ENCODE measurements at places on chromosomes 2 and 18.
A peak's percentile ranks its signal among the peaks of the same experiment; 100 is the strongest.

GRCh38 chr2:127068351-127068741, 38.6 kb downstream of the BIN1 start:
- no peak for DNase-seq

DNA sequence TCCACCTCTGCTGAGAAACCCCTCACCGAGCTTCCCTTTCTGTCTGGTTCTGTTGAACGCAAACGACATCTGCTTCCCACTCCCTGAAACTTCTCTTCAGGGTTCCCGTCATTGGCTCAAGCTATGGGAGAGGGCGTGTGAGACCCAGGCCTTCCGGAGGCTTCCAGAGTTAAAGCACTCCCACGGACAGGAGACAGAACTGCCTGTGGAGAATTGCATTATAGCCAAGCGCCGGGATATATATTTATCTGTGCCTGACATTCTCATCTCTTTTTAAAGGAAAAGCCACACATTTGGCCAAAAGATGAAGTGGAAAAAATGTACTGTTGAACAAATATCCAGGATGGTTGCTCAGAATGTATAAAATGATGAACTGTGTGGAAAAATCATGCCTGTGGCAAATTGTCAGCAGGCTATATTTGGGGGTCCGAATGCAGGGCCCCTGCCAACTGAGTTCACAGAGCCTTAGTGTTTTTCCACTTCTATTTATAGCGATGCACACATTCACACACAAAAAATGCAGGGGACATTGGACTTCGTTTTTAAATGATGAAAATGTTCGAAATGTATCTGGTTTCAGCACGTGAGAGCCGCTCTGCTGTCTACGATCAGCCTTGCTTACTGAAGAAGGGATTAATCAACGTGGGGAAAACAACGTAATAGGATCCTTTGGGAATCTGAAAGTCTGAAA, 59.5 kb downstream of the E2F6 start:
- DNase-seq, result peak; percentile 21

DNA sequence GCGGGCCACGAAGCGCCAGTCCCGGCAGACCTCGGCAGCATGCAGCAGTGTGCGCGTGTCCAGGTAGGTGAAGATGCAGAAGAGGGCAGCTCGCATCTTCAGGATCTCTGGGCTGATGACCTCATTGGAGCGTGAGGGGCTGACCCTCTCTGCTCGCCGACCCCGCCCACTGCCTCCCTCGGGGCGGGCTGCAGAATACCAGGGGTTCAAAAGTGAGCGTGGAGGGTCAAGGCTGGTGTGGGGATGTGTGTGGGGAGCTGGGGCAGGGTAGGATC, 20.0 kb downstream of the FBXO41 start:
- DNase-seq, result no peak

DNA sequence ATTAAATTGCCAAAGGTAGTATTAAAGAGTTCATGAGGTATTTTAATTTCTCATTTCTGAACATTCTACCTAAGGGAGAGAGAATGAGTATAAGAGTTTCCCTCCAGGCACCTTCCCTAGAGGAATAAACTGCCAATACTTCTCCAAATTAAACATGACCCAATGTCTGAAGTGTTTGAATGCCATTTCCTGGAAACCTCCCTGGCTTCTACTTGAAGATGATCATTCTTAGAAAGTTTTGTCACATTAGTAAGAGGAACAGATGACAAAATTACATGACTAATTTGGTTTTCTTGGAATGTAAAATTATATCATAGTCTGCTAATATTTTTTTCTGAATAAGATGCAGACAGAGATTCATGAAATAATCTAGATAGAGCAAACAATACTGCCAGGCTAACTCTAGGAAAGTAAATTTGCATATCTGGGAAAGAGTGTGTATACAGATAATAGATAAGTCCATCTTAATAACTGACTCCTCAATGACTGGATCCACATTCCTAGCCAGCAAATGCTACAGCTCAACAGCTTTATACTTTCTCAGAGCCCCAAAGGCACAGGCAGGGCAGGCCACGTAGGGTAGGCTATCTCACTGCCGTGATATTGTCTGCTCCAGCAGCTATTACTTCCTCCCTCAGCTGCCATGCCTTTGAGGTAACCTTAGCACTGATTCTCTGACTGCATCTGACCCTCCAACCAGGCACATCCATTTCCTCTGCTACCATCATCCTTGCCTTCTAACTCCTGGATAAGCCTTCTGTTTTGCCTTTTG, 630.8 kb upstream of the PIK3C3 start:
- DNase-seq, result peak; percentile 60

GRCh38 chr2:31241625-31242270, 7.8 kb downstream of the EHD3 start:
- peak; percentile 35 for DNase-seq

DNA sequence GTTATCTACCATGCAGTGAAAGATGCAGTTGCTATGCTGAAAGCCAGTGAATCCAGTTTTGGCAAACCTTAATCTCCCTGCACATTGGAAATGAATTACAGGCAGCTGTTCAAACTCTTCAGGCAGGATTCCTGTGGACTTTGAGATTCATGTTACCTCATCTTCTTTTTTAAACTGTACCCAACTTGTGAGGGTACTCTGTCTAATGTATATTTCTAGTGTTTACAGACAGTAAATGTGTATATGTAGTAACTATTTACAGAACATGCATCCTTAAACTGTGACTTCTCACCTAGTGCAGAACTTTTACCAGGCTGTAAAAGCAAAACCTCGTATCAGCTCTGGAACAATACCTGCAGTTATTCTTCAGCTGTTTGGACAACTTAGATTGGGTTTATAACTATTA, 50.9 kb downstream of the KDM3A start:
- no peak for DNase-seq

DNA sequence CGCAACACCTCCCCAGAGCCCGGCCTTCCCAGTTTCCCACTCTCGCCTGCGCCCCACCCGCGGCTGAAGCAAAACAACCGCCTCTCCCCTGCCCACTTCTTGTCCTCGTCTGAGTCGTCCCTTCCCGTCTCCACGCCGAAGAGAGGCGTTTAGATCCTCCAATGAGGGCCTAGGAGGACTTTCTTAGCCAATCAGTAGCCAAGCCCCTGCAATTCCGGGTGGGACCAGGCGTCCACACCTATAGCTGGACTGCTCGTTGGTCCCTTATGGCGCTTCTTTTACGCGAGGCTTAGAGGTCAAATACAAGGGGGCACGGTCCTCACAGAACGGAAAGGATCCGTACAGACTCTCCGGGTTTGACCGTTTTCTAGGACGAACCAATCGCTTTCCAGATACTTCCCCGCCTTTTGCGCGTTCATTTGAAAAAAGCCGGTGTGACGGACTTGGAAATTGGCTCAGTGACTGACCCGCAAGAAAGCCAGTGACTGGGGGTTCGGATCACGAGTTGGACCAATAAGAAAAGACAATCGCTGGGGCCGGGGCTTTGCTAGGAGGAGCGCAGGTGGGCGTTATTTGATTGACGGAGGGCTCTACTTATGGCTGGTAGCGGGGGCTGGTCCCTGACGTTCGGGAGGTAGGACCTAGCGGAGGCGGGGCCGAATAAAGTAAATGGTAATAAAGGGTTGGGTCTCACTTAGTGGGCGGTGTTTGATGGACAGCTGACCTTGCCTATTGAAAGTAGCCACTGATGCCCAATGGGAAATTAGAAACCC, 581 bp upstream of the PPM1B start:
- DNase-seq, result peak; percentile 100

GRCh38 chr2:149658553-149658952, 71.0 kb upstream of the MMADHC start:
- no peak for DNase-seq

DNA sequence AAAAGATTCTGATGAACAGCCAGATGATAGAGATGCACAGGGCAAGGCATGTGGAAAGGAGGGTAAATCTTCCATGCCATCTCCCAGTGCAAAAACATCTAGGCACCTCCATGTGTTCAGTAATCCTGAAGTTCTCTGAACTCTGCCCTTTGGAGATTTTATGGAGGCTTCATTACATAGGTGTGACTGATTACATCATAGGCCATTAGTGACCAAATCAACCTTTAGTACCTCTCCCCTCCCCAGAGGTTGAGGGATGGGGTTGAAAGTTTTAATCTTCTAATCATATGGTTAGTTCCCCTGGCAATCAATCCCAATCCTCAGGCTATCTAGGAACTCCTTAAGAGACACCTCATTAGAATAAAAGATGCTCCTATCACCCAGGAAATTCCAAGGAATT, 2190.2 kb upstream of the PIK3C3 start:
- DNase-seq, result no peak

DNA sequence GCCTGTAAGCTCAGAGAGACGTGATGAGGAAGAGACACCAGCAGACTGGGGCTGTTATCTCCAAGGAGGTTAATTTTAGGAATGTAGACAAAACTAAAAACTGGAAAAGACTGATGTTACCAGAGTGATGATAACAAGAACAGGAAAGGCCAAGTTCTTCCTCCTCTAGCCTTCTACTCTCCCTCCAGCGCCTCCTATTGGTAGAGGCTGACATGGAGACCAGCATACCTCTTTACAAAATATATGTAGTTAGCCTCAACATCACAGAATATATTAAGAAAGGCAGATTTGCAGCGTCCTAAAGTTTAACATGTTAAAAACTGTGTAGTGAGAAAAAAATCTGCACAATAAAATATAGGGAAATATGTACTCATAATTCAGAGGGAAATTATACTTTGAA, 66.0 kb downstream of the TCF4 start:
- peak; percentile 58 for DNase-seq

DNA sequence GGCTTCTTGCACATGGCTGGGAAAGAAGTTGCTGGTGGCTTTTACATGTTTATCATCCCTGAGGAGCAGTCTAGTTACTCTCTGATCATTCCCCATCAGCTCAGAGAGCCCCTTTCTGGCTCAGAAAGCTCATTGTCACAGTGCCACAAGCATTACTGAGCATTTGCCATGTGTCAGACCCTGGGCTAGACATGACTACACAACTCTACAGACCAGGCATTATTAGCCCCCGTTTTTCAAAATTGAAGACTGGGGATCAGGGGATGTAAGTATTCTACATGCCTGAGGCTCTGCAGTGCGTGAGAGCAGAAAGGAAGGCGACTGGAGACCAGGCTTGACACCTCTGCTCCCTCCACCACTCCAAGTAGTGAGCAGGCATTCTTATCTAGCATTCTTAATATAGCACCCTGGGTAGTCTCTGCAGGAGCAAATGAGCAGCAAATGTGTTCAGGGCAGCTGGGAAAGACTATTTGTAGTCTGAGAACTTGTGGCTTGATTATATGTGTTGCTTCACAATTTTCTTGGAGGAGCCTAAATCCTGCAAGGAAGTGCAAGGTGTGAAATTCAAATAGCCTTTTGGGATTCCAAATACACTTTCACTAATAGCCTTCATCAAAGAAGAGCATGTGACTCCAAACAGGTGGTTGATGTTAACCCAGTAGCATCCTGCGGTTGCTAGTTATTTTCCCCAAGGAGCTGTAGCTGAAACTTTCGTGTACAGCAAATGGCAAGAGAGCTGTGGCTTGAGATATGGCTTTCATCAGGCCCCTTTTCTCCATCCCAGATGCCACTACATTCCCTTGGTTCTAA, 143.2 kb downstream of the DDX1 start:
- DNase-seq, result peak; percentile 53

- no peak for DNase-seq
Measured at GRCh38 chr2:151297882-151298281, 8.4 kb upstream of the NMI start.

GRCh38 chr2:120819720-120820210, 84.1 kb downstream of the GLI2 start:
- no peak for DNase-seq

DNA sequence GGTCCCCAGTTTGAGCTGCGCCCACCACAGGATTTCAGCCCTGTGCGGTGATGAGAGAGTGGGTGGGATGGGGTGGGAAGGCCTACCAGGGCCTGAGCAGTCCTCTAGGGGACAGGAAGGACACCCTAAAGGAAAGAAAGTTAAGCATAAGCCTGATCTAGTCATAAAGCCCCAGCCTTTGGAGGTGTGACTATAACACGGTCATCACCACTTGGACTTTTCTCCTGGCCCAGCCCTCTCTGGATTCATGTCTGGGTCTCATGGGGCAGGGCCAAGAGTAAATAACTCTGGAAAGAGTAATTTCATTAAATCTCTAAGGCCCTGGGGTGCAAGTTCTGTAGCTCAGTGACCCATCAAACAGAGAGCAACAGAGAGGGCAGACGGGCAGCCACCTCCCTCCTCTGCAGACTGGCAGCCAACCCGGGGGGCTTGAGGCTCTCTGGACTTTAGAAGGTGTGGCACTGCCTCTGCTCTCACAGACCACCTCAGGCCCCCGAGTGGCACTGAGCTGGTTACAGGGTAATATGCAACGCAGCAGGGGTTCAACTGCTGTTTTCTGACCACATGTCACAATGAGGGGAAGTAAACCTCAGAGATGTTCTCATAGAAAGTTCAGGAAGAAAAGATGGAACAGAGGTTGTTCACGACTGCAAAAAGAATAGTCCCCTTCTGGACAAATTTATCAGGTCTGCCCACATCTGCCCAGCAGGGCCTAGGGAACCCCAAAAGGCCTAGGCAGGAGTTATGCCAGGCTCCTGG, 41.5 kb downstream of the TGFA start:
- peak; percentile 26 for DNase-seq

- no peak for DNase-seq
Measured at GRCh38 chr18:7349181-7349837, 118.4 kb downstream of the LRRC30 start.

DNA sequence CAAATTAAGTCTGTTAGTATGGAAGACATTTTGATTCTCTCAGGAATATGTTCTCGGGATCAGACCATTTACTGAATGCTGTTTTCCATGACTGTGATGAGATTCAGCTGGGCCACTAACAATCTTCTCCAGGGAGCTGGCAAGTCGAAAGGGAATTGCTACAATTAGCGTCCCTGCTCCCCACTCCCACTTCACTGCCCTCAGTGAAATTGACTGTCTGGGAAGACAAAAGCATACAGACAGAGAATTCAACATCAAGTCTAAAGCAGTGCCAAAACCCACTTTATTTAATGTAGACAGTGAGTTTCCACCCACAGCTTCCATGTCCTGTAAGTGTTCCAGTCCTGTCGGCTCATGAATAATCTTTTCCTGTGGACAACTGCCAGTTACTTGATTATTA, 34.0 kb upstream of the COL3A1 start:
- DNase-seq, result no peak

DNA sequence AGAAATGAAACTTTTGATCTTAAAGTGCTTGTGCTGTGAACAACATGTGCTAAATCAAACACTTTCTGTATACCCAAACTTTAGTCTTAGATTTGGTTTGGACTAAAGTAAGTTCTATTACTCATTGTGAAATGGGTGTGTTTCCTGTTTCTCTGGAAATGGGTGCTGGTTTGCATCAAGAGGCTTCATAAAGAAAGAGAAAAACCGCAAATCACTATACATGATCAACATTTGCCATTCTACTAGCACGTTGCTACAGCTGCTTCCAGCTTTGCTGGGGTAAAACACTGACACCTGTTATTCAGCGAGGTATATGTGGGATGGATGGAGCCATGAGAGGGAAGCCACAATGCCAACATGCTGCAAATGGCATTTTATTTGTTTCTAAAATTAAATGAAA, 547.0 kb upstream of the ACVR2A start:
- DNase-seq, result no peak

Measured in islet precursor cell (in vitro differentiated cells).